Central memory CD4-positive, alpha-beta T cell (primary cell): ENCODE measurements at places on chromosomes 7 and 10.
A peak's percentile ranks its signal among the peaks of the same experiment; 100 is the strongest.

- DNase-seq = no peak
Measured at GRCh38 chr10:31075434-31075833, 43.8 kb upstream of the ZNF438 start.

GRCh38 chr10:78038105-78038504 is 4.4 kb downstream of the RPS24 start:
- no peak for DNase-seq

DNA sequence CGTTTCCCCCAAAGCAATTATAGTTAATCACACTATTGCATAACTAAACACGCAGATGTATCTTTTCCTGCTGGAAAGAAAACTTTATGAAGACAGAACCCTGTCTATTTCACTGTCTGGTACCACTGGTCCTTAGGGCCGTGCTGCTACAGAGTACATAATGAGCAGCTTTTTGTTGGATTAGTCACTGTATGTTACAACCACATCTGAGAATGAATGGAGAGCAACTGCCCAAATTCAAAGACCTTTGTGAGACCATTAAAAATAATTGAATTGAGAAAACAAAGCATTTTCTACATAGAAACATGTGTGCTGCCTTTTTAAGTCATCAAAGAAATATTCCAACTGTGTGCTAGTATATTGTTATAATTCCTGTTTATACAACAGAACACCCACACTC is 111.3 kb upstream of the SORCS1 start:
- DNase-seq = no peak

DNA sequence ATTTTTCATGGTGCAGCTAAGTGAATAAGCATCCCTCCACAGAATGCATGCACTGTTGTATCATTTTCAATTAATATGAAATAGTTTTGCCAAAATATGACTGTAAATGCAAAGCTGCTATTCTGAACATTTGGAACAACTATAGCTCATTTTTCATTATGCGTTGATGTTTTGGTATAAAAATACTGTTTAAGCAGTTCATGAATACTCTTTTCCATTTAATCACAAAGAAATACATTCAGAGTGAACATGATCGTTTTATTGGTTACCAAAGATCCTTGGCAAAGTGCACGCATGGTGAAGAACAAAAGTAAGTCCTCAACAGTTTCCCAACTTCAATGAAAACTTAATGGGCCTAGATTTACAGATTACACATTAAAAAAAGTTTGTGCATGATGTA is 33.1 kb downstream of the SKIDA1 start:
- no peak for DNase-seq

GRCh38 chr10:30080161-30080560 is 20.8 kb upstream of the JCAD start:
- no peak for DNase-seq

GRCh38 chr10:33952692-33953360 is 618.4 kb upstream of the NRP1 start:
- DNase-seq = no peak

DNA sequence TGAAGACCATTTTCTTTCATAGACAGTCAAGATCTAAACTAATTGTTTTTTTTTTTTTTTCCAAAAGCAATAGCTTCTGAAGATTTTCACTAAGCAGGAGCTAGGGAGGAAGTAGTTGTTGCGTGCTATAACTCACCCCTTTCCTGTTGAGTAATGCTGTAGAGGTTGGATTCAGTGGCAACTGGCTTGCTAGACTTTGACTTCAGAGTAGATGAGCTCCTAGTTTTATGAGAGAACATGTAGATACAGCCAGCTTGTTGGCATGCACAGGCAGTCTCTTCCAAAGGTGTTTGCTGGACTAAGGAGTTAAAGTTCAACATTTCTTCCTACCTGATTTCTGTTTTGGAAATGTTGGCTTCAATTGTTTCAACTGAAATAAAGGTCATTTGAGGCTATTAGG is 66.2 kb upstream of the MXI1 start:
- DNase-seq = no peak

DNA sequence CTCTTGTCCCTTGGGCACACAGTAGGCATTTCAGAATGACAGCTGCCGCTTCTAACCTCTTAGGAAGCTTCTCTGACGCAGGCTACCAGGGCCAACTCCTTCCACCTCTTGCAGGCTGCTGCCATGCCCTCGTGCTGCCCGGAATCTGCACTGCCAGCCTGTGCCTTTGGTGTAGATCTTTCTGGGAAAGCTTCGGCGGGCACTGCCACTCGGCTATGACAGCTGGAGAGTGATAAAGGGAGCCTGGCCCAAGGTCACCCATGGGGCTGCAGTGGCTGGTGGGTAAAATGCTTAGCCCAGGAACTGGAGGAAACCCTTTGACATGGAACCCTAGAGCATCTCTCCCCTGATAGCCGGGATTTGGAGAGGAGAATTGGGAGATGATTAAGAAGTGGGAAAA is 78.0 kb upstream of the C1QL3 start:
- DNase-seq = no peak

DNA sequence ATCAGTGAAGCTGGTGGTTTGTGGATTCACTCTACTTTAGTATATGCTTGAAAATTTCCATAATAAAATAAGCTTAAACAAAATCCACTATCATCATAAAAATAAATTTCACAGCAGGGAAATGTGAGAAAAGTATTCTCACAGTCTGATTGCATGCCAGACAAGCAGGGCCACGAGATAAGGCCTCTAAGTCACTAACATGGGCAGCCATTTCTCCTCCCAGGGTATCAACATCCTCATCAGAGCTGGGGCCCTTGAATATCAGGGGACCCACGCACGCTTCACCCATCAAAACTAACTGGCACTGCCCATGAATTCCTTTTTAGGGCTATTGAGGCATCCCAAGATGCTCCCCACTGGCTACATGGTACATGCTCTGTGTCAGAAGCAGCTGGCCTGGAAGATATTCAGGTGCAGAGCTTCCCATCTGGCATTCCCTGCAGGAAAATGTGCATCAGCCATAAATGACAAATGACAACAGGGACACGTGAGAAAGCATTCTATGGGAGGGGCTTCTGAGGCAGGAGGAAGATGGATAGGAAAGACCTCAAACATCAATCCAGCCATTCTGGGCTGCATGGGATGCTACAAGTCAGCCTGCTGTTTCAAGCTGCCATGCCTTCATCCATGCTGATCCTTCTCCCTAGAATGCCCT is 17.4 kb downstream of the CCDC6 start:
- DNase-seq = no peak

GRCh38 chr10:1289591-1289990 is 233.4 kb downstream of the WDR37 start:
- DNase-seq = no peak

GRCh38 chr10:79229830-79230327 is 117.4 kb upstream of the PPIF start:
- no peak for DNase-seq

GRCh38 chr10:44980309-44981171 is 1.9 kb upstream of the DEPP1 start:
- DNase-seq = no peak

GRCh38 chr7:23371654-23372053 is 72.5 kb downstream of the MALSU1 start:
- no peak for DNase-seq

DNA sequence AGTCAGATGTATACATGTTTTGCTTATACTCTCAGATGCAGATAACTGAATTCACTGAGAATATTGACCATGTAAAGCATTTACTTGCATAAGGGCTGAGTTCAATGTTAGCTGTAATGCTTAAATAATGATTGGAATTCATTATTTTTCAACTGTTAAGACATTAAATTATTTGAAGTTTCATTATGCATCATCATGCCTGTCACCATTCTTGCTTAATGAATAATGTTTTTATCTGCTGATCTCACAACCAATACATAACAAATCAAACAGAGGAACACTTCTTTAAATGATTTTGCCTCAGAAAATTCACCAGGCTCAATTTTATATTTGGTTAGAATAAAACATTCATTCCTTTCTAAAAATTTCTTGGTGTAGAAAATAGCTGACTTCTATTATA is 233.4 kb downstream of the GPR37 start:
- DNase-seq = no peak

DNA sequence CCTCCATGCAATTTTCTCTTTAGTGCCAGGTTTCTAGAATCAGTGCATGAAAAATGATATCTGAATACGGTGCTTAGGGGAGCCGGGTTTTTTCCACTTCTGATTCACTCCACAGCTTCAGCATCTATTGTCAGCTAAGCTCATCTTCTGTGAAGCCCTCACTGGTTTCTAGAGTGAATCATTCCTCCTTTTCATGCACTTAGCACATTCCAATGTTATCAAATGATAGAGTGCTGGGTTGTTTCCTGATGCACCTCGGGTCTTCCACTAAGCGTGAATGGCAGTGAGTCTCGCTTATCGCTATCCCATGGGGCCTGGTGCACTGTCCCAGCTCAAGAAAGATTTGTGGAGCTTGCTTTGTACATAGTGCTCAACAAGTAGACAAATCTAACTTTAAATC is 170.9 kb upstream of the RHEB start:
- no peak for DNase-seq

DNA sequence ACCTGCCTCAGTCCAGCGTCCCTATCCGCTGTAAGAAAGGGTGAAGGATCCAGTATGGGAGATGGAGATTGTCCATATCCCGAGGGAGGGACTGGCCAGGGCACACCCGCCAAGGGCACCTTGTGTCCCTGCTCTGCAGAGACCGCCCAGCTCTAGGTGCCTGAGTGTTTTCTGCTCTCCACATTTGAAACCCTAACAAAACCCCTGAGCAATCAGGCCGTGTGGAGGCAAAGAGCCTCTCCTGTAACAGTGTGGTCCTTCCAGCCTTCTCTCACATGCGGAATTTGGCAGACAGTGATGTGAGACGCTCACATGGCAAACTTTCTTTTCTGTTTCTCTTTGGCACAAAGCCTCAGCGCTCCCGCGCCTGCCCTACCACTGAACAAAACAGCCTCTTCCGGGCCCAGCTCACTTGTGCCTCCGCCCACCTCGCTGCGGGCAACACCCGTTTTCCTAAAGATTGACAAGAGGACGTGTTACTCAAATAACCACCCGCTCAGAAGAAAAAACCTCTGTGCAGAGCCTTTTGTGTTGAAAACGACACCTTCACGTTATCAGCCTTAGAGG is 514.8 kb downstream of the DNAJB6 start:
- peak; percentile 70 for DNase-seq

DNA sequence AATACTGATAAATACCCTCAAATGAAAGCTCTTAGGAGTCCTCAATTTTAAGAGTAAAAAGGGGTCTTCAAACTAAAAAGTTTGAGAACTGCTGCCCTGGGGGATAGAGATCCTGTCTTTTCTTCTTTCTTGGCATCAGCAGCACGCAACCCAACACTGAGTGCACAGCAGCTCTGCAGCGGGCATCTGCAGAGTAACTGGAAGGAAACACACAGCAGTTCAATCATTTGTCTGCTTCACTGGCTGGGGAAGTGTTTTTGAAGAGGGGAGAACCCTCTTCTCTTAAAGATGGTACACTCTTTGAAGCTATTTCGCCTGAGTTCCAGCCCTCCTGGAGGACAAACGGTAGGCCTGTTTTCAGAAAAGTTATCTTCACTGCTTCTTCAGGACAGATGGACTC is 193.6 kb downstream of the FGFR2 start:
- no peak for DNase-seq

GRCh38 chr10:118551535-118552100 is 43.8 kb downstream of the PRLHR start:
- no peak for DNase-seq

DNA sequence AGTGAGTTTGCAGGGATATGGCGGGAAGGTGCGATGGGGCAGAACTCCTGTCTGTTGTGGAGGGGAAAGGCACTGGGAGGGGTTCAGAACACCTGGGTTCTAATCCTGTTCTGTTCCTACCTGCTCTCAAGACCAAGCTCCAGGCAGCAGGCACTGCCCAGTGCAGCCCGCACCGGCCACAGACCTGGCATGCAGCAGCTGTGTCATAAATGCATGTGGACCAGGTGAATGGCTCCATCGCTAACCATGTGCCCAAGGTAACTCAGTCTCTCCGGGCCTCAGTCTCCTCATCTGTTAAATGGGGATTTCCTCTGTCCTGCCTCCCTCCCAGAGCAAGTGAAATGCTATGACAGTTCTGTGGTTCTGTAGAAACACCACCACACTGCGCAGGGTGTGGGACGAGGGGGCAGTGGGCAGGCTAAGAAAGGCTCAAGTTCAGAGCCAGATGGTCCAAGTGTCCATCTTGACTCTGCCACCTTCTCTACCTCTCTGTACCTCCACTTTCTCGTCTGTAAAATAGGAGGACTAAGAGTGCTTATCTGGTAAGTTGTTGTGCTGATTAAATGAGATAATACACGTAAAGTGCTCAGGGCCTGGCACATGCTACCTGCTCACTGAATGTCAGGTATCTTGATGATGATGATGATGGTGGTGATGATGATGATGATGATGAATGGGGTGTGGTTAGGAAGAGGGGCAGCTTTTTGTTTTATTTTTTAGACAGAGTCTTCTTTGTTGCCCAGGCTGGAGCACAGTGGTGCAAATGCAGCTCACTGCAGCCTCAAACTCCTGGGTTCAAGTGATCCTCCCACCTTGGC is 22.9 kb downstream of the ATP6V1F start:
- DNase-seq = no peak
